ENCODE measurements at places on chromosomes 1 and 21.

GRCh38 chr1:110728388-110729001 is 53.8 kb upstream of the KCNA3 start:
- DNase-seq = no peak

- peak; percentile 63 for DNase-seq
These were observed 8.4 kb upstream of the SLC19A1 start for GRCh38 chr21:45550522-45551210.

GRCh38 chr1:153397924-153398651 is 7.2 kb upstream of the S100A8 start:
- no peak for DNase-seq

- no peak for DNase-seq
These were observed 18.6 kb downstream of the PTTG1IP start for GRCh38 chr21:44854664-44855446.

DNA sequence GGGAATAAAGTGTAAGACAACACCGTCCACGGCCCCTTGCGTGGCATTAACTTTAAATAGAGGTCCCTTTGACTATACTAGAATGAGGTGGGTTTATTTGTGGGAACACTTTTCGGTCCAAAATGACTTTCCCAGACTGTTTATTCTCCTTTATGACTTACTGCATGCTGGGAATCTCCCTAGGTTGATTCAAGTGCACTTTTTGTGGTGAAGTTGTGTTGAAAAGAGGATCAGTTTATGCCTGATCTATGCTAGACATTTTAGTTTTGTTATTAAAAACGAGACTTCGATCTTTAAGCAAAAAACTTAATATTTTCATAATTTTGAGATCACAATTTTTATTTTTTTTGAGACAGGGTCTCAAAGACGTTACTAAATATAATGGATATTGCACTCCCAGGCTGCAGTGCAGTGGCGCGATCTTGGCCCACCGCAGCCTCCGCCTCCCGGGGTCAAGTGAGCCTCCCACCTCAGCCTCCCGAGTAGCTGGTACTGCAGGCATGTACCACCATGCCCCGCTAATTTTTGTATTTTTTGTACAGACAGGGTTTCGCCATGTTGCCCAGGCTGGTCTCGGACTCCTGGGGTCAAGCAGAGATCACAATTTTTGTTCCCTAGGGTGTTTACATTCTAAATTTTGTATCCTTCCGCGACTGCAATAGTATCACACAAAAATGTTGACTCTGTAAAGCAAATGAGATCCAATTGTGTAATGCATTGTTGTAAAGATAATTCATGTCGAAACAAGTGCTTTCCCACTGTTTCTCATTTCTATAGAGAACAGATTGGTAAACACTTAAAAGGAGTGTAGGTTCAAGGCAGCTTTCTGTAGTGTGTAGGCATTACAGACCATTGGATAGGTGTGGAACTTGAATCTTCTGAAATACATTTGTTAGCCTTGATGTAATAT is 1.6 kb downstream of the CDC42 start:
- DNase-seq = no peak

- DNase-seq = no peak
These were observed 46.0 kb downstream of the PKP1 start for GRCh38 chr1:201329286-201329685.

DNA sequence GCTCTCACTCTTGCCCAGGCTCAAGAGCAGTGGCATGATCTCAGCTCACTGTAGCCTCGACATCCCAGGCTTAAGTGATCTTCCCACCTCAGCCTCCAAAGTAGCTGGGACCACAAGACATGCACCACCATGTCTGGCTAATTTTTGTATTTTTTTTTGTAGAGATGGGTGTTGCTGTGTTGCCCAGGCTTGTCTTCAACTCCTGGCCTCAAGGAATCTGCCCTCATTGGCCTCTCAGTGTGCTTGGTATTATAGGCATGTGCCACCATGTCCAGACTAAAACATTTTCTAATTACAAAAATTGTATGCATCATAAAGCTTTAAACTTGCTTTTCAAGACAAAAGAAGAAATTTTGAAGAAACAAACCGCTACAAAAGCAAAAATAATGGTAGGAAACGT is 20.1 kb downstream of the CBR1 start:
- DNase-seq = no peak

DNA sequence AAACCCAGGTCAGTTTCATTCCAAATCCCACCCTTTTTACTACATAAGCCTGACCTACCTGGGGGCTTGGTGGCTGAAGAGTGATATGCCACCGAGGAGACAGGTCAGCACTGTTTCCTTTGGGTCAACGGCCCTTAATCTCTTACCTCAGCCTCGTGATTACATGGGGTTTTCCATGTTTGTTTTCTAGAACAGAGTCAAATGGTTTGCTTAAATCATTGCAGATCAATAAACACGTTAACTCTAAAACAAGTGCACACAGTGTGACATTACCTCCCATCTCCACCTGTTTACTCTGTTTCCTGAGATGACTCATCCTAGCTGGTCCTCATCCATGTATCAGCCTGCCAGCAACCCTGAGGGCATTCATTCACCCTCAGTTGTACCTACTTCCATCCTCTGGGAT is 40.8 kb upstream of the TP53BP2 start:
- DNase-seq = no peak

DNA sequence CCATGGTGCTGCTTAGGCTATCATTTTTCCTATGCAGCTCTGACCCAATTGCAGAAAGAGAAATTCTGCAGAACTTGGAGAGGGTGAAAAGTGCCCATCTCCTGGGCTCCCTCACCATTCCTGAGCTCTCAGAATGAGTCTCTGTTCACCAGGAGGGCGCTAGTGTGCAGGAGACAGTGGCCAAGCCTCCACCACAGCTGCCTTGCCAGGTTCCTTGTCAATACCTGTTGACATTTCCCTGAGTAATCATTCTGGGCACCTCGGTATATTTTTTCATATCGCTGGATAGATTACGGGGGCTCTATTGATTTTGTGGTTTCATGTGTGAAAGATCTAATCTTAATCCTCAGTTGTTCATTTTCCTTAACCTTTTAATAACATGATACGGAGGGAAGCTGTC is 13.0 kb upstream of the C8B start:
- DNase-seq = no peak

- DNase-seq = no peak
These were observed 2.7 kb upstream of the SAMSN1 start for GRCh38 chr21:14548779-14549178.

GRCh38 chr1:87393445-87394085 is 64.9 kb downstream of the LMO4 start:
- DNase-seq = no peak

DNA sequence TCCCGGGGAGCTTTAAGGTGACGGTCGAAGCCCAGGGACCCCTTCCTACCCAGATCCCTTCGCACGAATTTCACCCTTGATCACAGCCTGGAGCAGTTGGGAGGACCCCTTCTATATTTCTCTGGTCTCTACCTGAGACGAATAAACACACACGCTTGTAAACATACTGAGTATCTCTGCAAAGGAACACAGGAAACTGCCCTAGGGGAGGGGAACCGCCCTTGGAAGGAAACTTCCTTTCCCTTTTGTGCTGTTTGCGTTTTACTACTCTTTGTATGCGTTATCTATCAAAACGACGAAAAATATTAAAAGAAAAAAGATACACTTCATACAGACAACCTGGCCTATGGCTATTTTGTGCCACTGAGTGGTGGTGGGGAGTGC is 750 bp downstream of the NECAP2 start:
- no peak for DNase-seq

GRCh38 chr1:65149351-65150107 is 1.5 kb downstream of the AK4 start:
- DNase-seq = no peak

GRCh38 chr1:230148768-230149469 is 81.9 kb downstream of the GALNT2 start:
- DNase-seq = no peak

GRCh38 chr1:48470950-48471690 is 884 bp downstream of the SPATA6 start:
- no peak for DNase-seq

GRCh38 chr1:24849672-24850295 is 80.3 kb downstream of the RUNX3 start:
- no peak for DNase-seq

DNA sequence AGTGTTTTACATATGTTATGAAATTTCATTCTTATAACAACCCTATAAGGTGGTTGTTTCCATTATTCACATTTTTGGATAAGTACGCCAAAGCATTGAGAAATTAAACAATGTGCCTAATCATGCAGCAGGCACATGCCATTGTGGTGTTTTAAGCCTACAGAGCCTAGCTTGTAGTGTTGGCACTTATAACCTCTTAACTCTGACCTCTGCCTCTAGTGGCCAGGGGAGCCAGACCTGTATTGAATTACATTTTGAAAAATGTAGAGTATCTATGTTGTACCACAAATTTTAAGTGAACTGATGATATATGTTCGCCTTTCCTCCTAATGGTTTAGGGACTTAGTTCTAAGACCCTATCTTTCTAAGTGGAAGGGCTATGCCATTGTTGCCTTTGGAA is 61.0 kb downstream of the KCNK2 start:
- DNase-seq = no peak

- peak; percentile 47 for DNase-seq
These were observed 589 bp upstream of the CATSPER4 start for GRCh38 chr1:26189751-26190275.

DNA sequence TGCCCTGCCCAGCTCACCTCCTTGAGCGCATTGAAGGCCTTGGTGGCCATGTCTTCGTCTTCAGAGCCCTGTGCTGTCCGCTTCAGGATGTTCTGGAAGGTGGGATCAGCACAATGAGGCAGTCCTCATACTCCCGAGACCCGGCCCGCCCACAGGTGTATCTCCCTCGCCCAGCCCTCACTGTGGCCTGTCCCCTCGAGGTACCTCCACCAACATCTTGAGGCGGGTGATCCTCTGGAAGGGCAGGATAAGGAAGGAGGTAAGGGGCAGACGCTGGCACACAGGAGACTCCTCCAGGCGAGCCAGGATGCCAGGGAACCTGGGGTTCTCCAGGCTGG is 7.1 kb downstream of the ARHGEF19 start:
- no peak for DNase-seq

- no peak for DNase-seq
These were observed 20.6 kb downstream of the PGBD2 start for GRCh38 chr1:248926401-248927182.

DNA sequence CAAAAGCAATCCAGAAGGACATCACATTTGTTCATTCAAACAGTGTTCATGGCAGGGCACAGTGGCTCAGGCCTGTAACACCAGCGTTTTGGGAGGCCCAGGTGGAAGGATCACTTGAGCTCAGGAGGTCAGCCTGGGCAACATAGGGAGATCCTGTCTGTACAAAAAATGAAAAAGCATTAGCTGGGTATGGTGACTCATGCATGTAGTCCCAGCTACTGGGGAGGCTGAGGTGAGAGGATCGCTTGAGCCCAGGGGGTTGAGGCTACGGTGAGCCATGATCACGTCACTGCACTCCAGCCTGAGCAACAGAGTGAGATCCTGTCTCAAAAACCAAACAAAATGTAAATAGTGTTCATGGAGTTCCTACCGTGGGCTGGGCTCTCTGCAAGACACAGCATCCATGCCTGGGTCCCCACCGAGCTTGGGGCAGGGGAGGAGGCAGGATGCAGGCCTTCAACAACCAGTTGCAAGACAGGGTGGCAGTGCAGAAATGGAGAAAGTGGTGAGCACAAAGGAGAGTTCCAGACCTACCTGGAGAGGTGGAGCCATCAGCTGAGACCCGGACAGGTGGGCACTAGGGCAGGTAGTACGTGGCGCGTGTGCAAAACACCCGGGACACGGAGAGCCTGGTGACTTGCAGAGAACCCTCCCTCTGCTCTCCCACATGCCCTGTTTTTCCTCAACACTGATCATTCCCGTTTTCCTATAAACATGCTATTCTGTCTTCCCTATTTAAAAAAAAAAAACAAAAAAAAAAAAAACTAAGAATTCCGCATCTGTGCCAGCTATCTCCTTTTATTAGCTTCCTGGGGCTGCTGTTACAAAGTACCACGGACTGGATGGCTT is 138.9 kb downstream of the TOMM20 start:
- DNase-seq = no peak

DNA sequence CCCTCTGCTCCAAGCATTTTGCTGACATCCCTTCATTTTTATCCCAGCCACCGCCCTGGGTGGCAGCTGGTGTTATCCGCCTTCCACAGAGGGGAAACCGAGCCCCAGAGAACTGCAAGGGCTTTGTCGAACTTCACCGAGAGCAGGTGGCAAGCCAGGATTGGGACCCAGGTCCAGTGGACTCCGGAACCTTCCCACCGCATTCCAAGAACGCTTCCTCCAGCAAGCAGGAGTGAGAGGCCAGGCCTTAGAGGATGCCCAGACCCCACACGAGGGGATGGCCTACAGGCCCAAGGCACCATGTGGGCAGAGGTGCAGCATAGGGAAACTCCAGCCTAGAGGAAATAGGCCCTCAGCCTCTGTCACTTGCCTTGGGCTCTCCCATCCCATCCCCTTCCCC is 90.7 kb downstream of the EPHB2 start:
- DNase-seq = no peak

GRCh38 chr1:62280150-62280549 is 39.1 kb downstream of the KANK4 start:
- DNase-seq = no peak

- DNase-seq = no peak
These were observed 118.3 kb downstream of the GALNT2 start for GRCh38 chr1:230185076-230186001.

- peak; percentile 40 for DNase-seq
These were observed 8.6 kb downstream of the ACOT7 start for GRCh38 chr1:6384962-6385361.

- DNase-seq = no peak
These were observed 7.0 kb downstream of the KDM5B start for GRCh38 chr1:202801175-202801574.

GRCh38 chr1:162324396-162324795 is 52.3 kb downstream of the SPATA46 start:
- no peak for DNase-seq

GRCh38 chr21:44729336-44730027 is 18.1 kb upstream of the TSPEAR start:
- DNase-seq = no peak

GRCh38 chr1:192131914-192132313 is 26.3 kb upstream of the RGS18 start:
- DNase-seq = no peak

- DNase-seq = no peak
These were observed 459.4 kb downstream of the NPHP4 start for GRCh38 chr1:5532811-5533210.

DNA sequence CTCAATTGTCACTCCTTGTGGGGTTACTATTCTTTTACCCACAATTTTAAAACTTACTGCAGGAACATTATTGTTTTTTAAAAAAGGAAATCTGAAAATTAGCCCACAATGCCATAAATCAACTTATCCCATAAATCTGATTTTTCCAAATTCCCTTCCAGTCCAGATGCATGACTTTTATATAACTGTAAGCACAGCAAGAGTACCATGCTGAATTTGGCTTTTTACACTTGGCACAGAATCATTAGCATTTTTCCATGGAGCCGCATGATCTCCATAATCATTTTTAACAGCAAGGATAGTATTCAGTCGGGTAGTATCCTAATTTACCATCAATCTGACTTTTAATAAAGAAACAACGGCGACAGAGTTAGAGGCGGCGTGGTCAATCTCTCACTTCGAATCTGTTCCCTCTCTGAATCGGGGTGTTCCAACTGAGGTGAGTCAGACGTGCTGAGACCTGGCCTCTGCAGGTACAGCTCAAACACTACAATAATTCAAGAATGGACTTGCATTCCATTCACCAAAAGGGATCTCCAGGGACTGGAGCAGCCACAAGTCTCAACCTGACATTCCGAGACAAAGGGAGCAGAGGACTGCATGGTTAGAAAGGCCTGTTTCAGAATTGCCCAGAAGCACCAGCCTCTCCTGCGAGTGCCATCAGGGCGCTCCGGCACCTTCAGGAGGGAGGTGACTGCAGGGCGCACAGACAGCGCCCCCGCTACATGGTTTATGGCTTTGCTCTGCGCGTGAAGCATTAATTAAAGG is 48.9 kb downstream of the SLC66A1 start:
- no peak for DNase-seq

- DNase-seq = peak; percentile 56
These were observed at the start of gene TGFB2 for GRCh38 chr1:218344814-218345672. TSS of gene TGFB2 (plus strand) at chr1:218345336. CDS start at chr1:218346702, 1,366 bp downstream.
